NCI-H1417 treated with DMSO at 0.1 percent for 48 hours (cell line): ENCODE measurements at places on chromosomes 16 and 17.

GRCh38 chr16:78795433-78795832, 696.0 kb downstream of the WWOX start:
- no peak for DNase-seq

DNA sequence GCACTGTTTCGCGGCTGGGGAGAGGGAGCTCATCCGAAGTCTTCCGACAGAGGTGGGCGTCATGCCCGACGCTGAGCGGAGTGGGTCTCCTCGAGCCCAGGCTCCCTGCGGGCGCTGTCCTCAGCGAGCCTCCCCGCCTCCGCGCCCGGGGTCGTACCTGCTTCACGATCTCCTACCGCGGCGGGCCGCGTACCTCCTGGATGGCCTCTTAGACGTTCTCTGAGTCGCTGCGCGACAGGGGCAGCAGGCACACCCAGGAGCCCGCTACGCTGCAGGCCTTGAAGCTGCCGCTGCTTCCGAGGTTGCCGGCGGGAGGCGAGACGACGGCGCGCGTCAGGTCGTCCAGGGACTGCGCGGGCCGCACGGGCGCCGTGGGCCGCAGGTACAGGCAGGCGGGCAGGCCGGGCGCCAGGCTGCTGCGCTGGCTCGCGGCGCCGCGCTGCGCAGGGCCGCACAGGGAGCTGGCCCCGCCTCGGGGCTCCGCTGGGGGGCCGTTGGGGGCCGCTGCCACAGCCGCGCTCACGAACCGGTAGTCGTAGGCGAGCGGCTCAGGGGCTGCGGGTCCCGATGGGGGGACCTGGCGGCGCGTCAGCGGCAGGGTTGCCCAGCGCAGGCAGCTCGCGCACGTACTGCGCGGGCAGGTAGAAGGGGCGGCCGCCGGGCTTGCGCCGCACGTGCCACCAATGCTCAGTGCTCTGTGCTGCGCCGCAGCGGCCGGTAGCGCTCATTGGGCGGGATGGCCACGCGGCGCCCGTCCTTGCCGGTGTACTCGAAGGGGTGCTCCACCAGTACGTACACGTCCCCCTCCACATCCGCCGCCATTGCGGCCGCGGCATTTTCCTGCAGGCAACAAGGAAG, 116.4 kb upstream of the SMURF2 start:
- DNase-seq = no peak

DNA sequence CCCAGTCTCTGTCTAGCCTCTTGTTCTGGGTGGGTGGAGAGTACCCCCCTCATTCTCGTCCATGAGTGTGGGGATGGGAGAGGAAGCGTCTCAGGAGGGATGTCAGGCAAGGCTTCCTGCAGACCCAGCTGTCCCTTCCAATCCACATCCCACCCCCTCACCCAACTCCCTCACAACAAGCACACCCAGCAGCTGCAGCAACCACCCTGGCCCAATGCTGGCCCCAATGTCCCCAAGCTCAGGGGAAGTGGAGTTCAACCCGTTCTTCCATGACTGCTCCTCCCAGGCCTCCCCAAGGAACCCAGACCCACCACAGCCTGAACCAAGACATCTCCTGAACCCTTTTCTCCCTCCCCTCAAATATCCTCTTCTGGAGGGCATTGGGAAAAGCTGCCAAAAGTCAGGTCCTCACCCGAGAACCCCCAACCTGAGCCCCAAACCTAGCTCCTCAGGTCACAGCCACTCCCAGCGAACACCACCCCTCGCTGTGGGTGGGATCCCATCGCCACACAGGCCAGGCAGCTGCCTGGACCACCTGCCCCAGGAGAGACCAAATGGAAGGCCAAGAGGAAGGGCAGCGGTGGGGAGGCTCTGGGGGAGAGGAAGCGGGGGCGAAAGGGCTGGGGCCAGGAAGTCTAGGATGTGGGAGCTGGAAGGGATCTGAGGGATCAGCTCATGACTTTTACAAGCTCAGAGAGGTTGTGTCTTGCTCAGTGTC, 47.6 kb downstream of the FZD2 start:
- no peak for DNase-seq

GRCh38 chr17:80291260-80291659, 30.6 kb downstream of the RNF213 start:
- no peak for DNase-seq

- DNase-seq = no peak
These were observed 22.1 kb downstream of the TMEM114 start for GRCh38 chr16:8568231-8568617.

- no peak for DNase-seq
These were observed 77.7 kb downstream of the AATF start for GRCh38 chr17:37026531-37026869.

GRCh38 chr16:6258056-6258455, 1074.6 kb upstream of the RBFOX1 start:
- DNase-seq = no peak

DNA sequence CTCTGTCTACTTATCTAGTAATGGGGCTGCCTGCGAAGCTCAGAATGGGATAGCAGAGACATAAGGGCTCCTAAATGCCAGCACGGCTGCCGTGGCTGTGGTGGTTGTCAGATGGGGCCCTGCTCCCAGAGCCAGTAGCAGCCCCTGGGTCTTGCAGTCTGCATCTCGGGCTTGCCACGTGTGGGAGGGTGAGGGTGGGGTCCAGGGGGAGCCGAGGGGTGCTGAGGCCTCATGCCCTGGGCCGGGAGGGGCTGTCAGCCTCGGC, 88.8 kb upstream of the GSE1 start:
- DNase-seq = no peak

DNA sequence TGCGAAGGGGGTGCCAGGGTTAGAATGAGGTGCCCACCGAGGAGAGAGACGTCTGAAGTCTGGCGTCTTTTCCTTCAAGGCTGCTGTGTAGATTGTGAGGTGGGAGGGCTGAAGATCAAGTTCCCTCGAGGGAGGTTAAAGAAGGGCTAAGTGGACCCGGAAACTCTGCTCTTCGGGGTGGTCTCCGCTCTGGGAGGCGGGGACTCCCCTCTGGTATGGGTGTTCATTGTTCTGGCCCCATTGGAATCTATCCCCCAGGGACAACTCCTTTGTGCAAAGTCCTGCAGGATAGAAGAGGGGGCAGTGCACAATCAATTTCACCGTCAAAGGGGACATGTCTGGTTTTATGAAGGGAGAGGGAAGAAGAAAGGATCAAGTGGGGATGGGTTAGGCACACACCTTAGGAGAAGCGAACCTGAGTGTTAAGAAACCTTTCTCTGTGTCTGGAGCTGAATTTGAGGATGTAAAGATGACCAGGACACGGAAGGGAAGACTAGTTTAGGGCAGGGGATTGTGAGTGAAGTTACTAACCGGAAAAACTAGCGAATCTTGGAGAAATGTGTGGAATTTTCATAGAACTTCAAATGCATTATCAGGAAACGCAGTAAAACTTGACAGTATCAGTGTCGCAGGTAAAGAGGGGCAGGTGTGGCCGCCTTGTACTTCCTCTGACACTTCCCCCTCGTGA, 809 bp upstream of the RAB34 start:
- no peak for DNase-seq

GRCh38 chr17:5815396-5815795, 231.1 kb upstream of the NLRP1 start:
- DNase-seq = no peak

DNA sequence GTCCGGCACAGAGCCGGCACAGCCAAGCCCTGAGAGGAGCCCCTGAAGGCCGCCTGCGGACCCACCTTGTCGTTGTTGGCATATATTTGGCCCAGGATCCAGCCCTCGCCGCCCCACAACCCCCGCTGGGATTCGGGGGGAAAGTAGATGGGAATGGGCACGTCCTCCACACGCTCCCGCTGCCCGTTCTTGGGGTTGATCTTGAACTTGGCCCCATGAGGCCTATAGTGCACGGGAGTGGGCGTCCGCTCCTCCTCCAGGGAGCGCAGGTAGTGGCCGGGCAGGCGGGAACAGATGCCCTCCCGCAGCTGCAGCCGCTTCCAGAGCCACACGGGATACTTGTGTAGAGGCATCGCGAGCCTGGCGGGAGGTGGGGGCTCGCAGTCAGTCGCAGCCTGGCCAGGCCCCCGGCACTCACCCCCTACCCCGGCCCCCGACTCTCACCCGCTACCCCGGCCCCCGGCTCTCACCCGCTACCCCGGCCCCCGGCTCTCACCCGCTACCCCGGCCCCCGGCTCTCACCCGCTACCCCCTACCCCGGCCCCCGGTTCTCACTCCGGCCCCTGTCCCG, 387 bp downstream of the MRPL28 start:
- no peak for DNase-seq

GRCh38 chr16:397736-398332, 835 bp downstream of the NME4 start:
- DNase-seq = no peak

DNA sequence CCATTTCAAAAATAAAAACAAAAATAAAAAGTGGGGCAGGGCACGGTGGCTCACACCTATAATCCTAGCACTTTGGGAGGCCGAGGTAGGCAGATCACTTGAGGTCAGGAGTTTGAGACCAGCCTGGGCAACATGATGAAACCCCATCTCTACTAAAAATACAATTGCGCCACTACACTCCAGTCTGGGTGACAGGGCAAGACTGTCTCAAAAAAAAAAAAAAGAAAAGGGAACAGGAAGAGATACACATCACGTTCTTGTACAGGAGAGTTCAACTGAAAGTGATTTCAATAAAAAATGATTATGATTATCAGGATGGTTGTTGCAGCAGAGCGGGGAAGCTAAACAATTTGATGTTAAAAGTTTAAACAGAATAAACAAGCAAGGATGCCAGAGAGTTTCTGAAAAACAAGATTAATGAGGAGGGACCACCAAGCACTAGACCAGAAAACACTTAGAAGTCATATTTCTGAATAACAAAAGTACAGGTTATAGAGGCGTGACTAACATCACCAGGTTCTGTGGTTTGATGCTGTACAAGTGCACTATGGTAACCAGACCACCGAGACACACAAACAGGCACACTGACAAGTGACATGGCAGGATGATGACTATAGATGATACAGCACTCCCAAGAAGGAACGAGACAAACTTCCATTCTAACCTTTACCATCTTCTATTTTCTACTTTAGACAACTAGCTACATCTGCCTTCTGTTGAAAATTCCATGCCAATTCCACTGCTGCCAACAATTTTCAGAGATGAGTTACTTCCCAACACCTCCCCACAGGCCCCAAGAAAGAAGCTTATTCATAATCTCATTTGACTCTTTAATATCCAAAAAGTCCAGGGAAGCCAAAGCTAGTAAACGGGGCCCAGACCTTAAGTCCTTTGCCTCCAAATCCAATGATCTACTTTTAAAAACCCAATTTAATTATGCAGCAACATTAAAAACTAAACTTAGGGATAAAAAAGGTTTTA, 11.8 kb downstream of the DNAJA2 start:
- DNase-seq = no peak

- peak; percentile 45 for DNase-seq
These were observed at the start of gene IRX5 for GRCh38 chr16:54930005-54930868. Gene IRX5, plus strand, starts transcription at chr16:54930865. Its CDS starts 334 bp downstream, at chr16:54931199.

DNA sequence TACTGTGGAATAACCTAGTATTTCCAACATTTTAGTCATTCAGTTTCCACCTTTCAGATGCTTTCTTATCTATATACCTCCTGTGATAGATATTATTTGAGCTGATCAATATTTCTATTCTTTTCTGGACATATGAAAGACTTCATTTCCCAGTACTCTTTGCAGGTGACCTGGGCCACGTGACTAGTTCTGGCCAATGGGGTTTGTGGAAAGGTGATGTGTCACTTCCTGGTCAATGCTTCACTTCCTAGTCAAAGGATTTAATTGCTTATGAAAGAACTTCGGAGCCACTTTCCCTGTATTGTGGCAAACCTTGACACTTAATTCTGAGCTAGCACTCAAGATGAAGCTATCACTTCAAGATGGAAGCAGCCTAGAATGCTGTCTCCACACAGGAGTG, 248.9 kb upstream of the FOXF1 start:
- DNase-seq = no peak

DNA sequence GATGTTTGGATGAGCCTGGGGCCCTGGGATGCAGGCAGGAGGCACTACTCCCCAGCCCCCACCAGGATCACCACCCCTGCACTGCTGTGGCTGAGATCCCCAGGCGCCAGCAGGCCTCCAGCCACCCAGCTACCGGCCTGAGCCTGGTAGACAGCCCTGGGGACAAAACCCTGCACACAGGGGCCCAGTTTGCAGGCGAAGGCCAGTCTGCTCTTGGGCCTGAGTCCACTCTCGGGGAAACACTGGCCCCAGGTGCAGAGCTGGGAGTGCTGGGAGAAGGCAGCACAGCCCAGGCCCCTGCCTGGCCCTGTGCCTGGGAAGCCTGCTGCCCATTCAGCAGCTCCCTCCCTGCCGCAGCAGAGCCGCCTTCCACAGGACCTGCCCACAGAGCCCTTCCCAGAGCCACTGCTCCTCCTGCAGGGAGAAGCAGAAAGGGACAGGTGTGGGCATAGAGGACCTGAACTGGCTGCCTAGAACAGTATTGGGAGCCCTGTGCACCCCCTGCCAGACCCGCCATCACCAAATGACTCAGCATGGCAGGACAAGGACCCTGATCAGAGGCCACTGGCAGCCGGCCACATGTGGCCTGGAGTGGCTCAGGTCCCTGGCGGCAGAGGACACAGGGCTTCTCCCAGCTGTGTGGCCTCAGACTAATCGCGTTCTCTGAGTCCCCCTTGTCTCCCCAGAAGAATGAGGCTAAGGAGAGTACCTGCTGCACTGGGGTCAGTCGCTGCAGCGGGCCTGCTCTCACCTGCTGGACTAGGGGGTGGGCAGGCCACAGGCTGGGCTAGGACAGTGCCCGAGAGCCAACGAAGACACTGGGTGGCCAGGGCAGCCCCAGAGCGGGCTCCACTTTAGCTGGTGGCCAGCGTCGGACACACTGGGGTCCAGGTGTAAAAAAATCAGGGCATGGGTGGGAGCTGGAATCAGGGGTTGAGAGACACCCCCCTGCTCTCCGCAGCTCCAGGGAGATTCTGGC, 10.7 kb downstream of the MSRB1 start:
- DNase-seq = no peak

DNA sequence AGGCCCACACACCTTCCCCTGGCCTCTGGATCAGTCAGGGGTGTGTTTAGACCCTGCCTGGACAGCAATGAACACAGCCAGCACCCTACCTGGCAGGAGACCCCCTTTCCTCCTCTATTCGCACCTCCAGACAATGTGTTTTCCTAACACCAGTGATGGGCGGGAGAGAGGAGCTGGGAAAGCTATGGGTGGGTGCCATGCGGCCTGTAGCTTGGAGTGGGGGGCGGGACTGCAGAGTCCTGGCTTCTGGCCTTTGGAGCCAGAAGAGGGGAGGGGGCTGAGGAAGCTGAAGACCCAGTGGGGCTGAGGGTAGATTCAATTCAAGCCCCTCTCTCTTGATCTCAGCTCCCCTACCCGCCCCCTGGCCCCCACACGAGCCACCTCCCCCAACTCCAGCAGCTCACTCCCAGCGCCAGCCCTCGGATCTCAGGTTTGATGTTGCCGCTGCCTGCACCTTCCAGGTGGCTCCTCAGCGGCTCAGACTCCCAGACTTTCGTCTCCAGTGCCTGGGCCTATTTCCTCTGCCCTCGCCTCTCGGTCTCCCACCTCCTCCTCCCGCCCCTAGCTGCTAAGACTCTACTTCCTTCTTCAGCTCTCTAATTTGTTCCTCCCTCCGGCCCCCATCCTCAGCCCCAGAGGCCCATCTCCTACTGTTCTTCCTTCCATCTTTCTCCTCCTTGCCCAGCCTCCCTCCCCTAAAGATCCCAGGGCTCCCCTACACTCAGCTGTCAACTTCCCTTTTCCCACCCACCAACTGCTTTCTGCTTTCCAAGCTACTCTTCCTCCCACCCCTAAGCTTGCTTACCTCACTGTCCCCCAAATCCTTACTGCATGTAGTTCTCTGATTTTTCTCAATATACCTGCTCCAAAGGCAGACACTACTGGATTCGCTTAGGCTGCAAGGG, 6.8 kb upstream of the SP6 start:
- no peak for DNase-seq
